Cardiac muscle cell (in vitro differentiated cells and primary cell): ENCODE measurements at places on chromosomes 5 and 9. TPM values are rescaled to one million over a fixed set of nuclear protein-coding genes. Genes with fewer than 3 reads are reported as not detected.

Gene SOX30
- 0.07 TPM in 1 of 2 replicates, not detected in the other for total RNA-seq

- H3K4me1 ChIP-seq, result peaks cover 13% of the 10 kb centered on the region
- H3K36me3 ChIP-seq, result no peaks in the 10 kb centered on the region
- DNase-seq, result peak; percentile 92
- no peak overlapping the region for H3K27ac ChIP-seq
These were observed 119.5 kb downstream of the ANXA1 start for GRCh38 chr9:73270967-73271721.

- H3K36me3 ChIP-seq, result no peaks in the 10 kb centered on the region
- H3K27ac ChIP-seq, result no peak overlapping the region
- H3K27me3 ChIP-seq, result no peaks in the 10 kb centered on the region
- no peak for DNase-seq
These were observed 663 bp upstream of the ZNF366 start for GRCh38 chr5:72507907-72508238.

DNA sequence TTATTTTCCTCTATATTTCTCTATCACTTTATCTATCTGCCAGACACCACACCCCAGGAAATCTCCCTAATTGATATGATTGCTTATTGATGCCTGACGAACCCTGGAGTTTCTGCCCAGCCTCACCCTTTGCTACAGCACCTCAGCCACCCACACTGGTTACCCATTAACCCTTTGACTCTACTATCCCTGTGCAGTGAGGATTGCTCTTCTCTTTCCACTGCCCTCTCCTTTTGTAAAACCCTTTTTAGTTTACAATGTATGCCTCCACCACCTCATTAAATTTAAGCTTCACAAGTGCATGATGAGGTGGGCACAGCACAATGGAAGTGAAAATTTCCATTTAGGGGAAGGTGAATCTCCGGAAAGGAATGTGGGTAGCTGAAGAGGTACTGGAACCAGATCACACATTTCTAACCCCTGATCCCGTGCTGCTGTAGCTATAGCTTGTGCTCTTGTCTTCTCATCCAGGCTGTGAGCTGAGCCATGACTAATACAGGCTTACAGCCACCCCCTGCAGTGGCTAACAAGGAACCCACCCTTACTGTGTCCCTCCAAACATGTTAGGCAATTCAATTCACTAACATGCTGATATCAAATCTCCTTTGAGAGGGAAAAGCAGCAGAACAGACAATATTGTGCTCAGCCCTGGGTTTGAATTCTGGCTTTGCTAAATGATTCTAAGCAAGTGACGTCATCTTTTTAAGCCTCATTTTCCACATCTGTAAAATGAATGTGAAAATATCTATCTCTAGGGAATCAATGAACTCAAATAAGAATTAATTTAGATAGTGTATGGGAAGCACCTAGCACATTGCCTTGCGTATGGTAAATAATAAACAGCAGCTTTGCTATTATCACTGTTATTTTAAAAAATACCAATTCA, 186.9 kb upstream of the TRIM32 start:
- no peaks in the 10 kb centered on the region for H3K4me1 ChIP-seq
- no peaks in the 10 kb centered on the region for H3K36me3 ChIP-seq
- no peak for DNase-seq
- H3K27ac ChIP-seq, result no peak overlapping the region
- H3K27me3 ChIP-seq, result no peaks in the 10 kb centered on the region
- no peak overlapping the region for H3K4me3 ChIP-seq

DNA sequence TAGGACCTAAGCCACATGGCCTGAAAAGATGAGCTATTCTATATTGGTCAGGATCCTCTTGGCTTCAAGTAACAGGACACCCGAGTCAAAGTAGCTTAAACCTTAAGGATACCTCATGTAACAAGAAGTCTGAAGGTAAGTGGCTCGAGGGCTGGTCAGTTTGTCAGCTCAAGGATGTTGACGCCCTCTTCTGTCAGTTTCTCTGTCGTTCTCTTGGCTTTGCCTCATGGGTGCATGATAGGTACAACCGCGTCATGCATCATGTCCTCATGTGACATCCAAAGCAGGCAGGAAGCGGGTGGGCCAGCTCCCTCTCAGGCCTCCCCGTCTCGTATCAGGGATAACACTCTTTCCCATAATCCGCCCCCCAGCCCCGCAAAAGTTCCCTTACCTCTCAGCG, 22.1 kb upstream of the TCERG1 start:
- no peaks in the 10 kb centered on the region for H3K4me1 ChIP-seq
- no peak for DNase-seq
- H3K36me3 ChIP-seq, result no peaks in the 10 kb centered on the region

Gene GTF3C4
- total RNA-seq, result 10.7 and 12.9 TPM in 2 replicates

Gene IL5
- total RNA-seq, result not detected in 2 replicates

GRCh38 chr5:9545992-9546851, at the start of gene SEMA5A:
Gene SEMA5A, minus strand, starts transcription at chr5:9546075. Its CDS starts 166,129 bp downstream, at chr5:9379946.
- H3K4me1 ChIP-seq, result peaks cover 11% of the 10 kb centered on the region
- H3K27me3 ChIP-seq, result no peaks in the 10 kb centered on the region
- peaks cover 6% of the 10 kb centered on the region for H3K36me3 ChIP-seq
- peak within 1 kb of the TSS; percentile 96 for H3K4me3 ChIP-seq
- peak; percentile 78 for DNase-seq
- peak within 1 kb of the TSS; percentile 62 for H3K27ac ChIP-seq

Gene LECT2
- total RNA-seq, result not detected in 2 replicates

Gene STKLD1
- 2.0 and 2.2 TPM in 2 replicates for total RNA-seq

- H3K36me3 ChIP-seq, result no peaks in the 10 kb centered on the region
- no peak for DNase-seq
These were observed 15.9 kb downstream of the EBF1 start for GRCh38 chr5:159083548-159084452.

- H3K27ac ChIP-seq, result no peak overlapping the region
- no peak overlapping the region for H3K4me3 ChIP-seq
- no peak for DNase-seq
- no peaks in the 10 kb centered on the region for H3K4me1 ChIP-seq
These were observed 204.3 kb downstream of the ERCC6L2 start for GRCh38 chr9:96079779-96080178.

GRCh38 chr9:18935541-18935940, 97.5 kb downstream of the SAXO1 start:
- H3K4me1 ChIP-seq, result no peaks in the 10 kb centered on the region
- no peaks in the 10 kb centered on the region for H3K27me3 ChIP-seq
- H3K4me3 ChIP-seq, result no peak overlapping the region
